ENCODE measurements at places on chromosomes 12 and 14.

DNA sequence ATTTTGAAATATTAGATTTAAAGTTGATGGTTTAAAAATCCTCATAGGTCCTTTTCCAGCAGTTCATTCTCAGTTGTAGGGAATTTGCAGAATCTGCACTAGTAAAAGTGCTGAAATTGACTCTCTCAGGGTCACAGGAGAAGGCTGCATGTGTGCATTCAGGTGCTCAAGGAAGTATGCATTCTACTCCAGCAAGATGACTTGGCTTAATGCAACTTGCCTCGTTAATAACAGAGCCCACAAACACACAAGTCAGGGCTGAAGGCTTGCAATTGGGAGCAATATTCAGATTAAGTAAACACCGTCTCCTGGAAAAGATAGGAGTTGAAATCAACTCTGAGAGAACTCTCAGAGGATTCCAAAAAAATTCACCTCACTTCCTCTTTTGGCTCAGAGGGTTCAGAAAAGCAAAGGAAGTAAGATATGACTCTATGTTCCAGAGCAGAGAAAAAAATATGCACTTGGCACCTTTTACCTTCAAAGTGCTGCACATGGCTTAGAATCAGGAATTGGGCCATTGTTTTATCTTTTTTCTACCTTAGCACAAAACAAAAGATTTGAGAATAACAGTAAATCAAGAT lies 406.3 kb upstream of the DCN start:
- no peak for DNase-seq

DNA sequence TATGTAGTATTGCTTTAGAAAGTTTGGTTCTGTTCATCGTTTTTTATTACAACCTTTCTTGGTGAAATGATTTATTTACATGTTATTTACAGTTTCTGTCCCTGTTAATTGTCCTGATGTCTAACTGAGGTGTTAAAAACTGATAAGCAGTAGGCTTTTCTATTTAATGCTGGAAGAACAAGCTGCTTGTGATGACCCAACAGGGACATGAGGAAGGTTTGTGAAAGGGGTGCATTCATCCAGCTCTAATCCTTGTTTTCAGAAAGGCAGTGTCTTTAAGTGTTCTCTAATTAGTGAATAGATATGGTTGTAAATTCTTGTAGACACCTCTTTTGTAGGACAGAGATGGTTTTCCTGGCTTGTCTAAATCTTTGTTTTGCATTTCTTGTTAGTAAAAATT lies 191.4 kb downstream of the FOXA1 start:
- DNase-seq = no peak

GRCh38 chr14:105748204-105748578 lies 221.8 kb downstream of the TMEM121 start:
- no peak for DNase-seq

- DNase-seq = no peak
These were observed 11.7 kb upstream of the BATF start for GRCh38 chr14:75510547-75510946.

- no peak for DNase-seq
These were observed 22.4 kb downstream of the MAPK1IP1L start for GRCh38 chr14:55073856-55074255.

DNA sequence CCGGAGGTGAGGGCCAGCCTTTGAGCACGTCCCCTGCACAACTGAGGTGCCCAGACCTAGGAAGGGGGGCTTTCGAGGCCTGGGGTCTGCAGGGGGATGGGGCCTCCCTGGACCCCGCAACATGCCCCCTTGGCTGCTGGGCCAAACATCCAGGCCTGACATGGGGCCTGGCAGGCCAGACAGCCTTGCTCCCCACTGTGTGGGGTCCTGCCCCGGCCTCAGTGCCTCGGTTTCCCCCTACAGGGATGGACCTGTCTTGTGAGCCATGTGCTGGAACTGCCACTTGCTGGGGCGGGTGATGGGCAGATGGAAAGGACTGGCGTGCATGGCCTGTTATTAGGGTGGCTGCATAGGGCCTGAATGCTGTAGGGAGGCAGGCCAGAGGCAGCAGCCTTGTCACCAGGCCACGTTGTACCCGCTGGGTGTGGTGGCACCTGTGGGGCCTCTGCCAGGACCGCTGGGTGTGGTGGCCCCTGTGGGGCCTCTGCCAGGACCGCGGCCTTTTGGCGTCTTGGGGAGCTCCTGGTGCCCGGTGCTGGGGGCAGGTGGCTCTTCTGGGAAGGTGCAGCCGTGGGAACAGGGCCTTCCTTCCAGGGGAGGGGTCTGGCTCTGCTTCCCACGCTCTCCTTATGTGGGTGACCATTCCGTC lies 20.4 kb downstream of the ASPG start:
- no peak for DNase-seq

DNA sequence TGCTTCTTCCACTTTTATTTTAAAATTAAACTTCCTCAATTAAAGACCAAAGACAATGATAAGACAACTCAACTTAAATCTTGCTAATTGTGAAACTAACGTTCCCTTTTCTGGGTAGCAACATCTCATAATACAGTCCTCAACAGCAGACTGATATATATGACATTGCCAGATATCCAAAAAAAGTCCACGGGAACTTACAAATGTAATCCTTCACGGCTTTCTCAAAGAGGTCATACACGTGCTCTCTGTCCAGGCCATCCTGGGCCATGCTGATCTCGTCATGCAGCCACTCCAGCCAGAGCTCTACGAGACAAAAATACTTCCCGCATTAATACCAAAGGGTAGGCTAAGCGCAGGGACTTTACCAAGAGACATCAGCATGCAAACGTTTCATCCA lies 13.3 kb downstream of the SART3 start:
- DNase-seq = no peak

GRCh38 chr14:44081146-44081545 lies 425.9 kb downstream of the FSCB start:
- DNase-seq = no peak

- no peak for DNase-seq
These were observed 2.0 kb downstream of the SOAT2 start for GRCh38 chr12:53105256-53105655.

DNA sequence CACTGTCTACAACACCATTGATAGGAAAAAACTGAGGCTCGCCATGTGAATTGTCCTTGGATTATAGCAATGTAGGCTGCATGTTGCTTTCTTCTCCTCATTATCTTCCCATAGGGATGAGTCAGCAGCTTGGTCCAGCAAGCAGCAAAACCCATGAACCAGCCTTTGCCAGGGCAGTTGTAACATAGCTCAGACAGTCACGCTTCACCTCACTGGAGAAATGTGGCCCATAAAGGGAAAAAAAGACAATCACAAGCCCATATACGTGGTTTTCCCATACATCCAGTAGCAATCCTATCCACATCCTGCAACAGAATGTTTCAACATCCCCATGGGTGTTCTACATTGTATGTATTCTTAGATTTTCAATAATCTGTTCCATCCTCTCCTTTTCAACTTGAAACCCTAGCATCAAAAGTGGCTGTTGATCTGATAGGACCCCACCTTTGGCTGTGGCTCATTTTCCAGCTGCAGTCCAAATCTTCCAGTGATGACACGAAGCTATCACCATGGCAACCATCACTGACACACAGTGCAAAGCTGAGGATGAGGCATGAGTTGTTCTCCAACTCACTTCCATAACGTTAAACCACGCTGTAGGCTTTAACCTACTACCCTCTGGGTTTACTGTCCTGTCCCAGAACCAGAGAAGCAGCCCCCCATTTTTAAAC lies 34.0 kb downstream of the GRIN2B start:
- no peak for DNase-seq

GRCh38 chr14:88911809-88912208 lies 87.4 kb downstream of the TTC8 start:
- no peak for DNase-seq

DNA sequence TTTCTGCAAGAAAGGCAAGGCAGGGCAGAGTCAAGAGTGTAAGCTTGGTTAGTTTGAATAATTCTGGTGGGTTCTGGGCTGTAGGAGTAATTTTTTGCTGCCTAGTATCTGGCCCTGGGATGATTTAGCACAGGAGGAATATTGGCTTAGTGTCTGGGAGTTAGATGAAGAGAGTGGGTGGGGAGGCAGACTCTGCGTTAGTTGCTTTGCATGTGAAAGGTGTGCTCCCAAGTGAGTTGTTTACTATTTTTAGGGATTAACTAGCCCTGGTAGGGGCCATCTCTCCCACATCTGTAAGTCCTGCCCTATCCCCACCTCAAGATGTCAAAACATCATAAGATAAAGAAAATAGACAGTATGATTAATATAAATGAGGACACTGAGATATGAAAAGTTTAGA lies 249.7 kb downstream of the LRIG3 start:
- DNase-seq = no peak

DNA sequence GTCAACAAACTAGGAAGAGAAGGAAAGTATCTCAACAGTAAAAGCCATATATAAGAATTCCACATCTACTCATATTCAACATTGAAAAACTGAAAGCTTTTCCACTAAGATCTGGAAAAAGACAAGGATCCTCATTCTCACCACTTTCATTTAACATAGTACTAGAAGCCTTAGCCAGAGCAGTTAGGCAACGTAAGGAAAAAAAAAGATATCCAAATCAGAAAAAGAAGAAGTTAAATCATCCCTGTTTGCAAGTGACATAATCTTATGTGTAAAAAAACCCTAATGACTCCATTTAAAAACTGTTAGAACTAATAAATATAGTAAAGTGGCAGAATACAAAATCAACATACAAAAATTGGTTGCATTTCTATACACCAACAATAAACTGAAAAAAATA lies 426.2 kb downstream of the BCAT1 start:
- DNase-seq = no peak

DNA sequence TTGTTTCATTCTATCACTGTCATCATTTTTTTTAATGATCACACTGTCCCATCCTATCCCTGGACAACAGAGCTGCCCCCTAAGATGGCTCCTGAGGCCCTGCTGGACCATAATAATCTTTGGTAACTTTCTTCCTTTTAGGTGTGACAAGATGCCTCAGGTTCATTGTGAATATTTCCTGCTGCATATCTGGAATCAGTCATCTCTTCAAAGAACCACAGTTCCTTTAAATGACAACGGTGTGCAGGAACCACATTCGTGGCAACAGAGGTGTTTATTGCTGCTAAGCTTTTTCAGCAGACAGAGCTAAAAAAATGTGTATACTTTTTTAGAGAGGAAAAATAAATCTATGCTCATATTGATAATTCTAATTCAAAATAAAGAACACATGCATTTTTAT lies 312.9 kb downstream of the MED13L start:
- DNase-seq = no peak

DNA sequence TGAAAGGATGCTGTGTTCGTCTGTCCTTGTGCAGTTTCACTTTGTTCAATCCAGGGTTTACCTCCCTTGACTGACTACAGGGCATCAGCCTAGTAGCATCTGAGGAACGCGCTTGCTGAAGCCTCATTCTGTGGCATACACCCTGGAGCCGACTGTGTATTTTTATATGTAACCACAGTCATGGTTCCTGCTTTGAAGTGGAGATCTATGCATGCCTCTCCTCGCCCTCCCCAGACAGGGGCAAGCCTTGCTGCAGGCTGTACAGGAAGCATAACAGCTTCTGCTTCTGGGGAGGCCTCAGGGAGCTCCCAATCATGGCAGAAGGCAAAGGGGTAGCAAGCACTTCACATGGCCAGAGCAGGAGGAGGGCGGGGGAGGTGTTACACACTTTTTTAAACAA lies 262.1 kb downstream of the BCL11B start:
- no peak for DNase-seq

DNA sequence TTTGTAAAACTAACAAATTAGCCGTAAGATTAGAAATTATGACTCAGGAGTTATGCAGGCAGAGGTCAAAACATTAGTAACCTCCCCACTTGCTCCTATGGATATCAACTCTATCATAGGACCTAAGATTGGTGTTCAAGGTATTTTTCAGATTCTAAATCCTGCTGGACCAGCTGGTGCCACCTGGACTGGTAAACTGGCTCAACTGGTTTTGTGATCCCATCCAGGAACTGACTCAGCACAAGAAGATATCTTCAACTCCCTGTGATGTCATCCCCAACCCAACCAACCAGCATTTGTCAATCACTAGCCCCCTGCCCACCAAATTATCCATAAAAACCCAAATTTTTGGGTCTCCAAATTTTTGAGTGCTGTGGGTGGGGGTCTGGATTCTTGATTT lies 98.1 kb upstream of the OR4E1 start:
- no peak for DNase-seq

DNA sequence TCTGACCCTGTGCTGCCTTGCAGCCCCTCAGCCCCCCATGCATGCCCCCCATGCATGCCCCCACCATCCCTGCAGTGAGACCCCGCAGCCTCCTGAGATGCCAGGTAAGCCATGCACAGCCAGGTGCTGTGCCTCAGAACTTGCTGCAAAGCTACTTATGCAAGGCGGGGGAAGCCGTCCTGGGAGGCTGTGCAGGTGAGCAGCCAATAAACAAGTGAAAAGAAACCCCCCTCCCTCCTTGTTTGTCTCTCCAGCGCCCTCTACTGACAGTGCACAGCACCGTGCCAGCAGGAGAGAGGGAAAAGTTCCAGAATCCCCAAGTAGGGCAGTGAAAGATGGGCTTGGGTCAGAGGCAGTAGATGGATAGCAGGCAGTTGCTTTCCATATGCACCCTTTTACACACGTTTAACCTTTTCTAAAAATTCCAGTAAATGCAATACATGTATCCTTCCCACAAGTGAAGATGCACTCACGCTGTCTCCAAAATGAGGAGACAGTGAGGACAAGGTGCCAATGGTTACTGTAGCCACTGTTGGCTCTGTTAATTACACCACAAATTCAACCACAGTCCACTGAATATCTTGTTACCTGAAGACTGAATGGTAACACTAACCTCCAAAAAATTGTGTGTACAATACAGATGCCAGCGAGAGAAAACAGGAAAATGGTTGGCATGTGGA lies 18.0 kb downstream of the TNFAIP2 start:
- no peak for DNase-seq

GRCh38 chr14:57660208-57660607 lies 166.6 kb upstream of the CCDC198 start:
- DNase-seq = no peak

- no peak for DNase-seq
These were observed 162.0 kb downstream of the SAMD4A start for GRCh38 chr14:54728700-54729527.

GRCh38 chr12:25102402-25102801 lies 92.6 kb downstream of the DNAI7 start:
- DNase-seq = no peak

DNA sequence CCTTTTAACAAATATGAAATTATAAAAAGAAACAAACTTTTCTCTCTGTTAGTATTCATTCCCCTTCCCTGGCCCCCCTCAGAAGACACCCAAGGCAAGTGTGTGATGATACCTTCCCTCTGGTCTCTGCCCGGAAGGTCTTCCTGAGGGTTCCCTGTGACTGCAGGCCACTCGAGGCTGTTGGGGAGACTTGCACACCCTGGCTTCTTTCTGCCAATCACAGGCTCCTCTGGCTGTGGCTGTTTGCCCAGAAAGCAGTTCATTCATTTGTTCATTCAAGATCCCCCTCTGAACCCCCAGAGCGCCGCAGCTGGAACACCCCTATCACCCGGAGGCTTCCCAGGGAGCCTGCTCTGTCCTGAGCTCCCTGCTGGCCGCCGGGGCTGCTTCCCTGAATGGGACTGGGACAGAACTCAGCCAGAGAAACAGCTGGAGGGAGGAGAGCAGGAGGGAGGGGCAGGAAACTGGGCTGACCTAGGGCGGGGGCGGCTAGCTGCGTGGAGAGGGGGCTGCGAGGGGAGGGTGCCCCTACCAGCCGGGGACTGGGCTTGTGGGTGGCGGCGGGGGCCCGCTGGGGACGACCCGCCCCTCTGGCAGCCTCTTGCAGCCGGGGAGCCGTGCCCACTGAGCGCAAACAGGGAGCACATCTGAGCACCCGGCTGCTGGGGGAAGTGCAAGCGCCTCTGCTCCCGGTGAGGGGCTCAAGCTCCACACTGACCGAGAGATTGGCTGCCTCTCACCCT lies at the start of gene CMKLR1:
Gene CMKLR1 (minus strand): TSS at position 397 of the 743 bp plus-strand sequence. CDS start 45,720 bp downstream, outside the sequence.
- DNase-seq = no peak
